ENCODE measurements at places on chromosomes 6 and 20.

DNA sequence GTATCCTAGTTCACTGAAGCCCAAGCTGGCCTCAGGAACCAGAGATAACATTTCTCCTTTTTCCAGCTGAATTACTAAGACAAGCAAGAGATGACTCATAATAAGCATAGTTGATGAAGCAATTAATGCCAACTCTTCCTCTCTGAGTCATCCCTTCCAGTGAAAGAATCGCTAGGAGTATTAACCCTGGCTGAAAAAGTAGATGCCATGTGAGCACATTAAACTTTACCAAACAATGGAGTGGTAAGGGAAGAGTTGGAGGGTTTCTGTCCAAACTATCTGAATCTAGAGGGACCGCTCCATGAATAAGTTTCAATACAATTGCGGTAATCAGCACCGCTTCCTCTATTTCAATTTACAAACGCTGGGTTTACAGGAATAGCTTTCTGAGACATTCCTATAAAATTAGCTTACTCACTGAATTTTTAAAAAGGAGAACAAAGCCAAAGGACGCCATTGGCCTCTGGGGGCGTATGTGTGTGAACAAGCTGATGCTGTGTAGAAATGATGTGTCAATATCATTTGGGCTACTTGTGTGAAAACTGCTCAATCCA is 48.3 kb downstream of the ATXN1 start:
- DNase-seq = peak; percentile 71

GRCh38 chr20:36768768-36769430 is 4.7 kb downstream of the DSN1 start:
- DNase-seq = no peak

DNA sequence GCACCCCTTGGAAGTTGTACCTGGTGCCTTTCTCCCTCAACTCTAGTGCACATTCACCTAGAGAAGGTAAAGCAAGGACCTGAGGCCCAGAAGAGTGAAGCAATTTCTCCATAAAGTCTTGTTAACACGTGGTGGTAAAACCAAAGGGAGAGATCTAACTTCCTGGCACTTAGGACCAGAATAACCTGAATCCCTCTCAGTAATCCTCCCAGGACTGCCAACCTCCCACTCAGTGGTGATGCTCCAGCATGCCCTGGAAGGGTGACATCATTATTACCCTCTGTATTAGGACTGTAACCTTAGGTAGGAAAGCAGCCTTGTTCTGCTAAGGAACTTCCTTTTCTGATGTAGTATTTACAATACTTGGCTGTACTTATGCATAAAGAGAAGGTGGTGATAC is 330.6 kb upstream of the MARCKS start:
- no peak for DNase-seq

- no peak for DNase-seq
Observed at GRCh38 chr6:147023148-147023547, 181.1 kb upstream of the STXBP5 start.

- peak; percentile 25 for DNase-seq
Observed at GRCh38 chr20:58889798-58890517, 37.4 kb downstream of the GNAS start.

DNA sequence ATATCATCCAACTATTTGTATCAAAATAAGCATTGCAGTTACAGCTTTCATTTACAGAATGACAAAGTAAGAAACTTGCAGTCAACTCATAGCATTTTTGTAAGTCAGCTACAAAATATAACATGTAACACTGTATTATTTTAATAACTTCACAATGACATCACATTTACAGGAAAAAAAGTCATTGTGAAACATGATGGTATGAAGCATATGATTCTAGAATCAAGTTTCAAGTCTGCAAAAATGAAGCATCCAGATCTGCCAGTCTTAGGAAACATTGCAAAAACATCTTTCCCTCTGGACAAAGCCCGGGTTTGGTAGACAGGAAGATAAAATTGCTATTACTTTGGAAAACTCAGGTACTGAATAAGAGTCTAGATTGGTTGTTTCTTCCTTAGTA is 263.9 kb upstream of the NT5E start:
- no peak for DNase-seq

DNA sequence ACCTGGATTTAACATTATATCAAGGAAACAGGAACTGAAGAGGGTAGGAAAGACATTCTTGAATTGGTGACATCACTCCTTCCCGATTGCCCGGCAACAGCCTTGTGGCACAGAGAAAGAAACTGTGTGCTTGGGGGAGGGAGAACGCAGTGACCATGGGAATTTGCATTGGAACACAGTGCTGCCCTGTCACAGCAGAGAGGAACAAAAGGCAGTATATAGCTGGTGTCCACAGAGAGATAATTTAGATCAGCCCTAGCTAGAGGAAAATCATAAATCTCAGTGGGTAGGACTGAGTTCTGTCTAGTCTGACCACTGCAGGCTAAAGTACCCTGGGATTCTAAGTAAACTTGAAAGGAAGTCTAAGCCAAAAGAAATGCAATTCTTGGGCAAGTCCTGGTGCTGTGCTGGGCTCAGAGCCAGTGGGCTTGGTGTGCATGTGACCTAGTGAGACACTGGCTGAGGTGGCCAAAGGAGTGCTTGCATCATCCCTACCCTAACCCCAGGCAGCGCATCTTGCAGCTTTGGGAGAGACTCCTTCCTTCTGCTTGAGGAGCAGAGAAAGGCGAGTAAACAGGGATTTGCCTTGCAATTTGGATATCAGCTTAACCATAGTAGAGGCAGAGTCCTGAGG is 697.6 kb downstream of the HACE1 start:
- DNase-seq = no peak

DNA sequence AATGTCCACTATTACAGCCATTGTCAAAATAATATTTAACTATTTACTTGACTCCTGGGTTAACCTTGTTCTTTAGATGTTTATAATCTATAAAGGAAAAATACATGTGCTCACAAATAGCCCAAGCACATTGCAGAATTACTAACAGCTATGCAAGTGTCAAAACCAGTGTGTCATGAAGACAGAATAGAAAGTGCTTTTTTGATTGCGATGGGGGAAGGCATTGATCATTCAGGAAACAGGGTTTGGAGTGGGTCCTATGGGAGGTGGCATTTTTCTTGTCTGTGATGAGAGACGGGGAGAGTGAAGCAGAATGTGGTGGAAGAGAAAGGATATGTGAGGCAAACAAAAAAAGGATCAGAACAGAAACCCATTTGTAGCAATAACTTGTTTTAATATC is 1.0 kb upstream of the AGPAT4 start:
- no peak for DNase-seq

DNA sequence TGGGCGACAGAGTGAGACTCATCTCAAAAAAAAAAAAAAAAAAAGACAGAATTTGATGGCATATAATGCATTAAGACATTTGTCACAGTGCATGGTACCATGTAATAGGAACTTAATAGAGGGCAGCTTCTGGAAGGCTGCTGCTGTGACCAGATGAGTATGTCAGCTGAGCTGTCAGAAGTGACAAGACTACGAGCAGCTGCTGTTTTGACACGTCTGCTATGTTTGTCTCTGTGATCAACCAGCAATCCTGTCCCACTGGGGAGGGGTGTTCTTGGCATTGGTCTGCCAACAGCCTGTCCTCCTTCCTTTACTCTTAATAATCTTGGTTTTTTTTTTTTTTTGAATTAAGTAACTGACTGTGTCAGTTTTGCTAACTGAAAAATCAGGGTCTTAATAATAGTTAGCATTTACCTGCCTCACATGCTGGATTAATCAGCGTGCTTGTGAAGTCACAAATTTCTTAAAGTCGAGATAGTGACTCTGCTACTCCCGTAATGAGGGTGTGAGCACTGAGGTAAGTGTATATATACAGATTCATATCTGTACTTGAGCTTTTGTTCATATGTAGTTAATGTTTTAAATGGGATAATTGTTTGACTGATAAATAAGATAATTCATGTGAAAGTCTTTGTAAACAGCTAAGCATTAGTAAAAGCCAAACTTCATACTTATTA is 152.4 kb downstream of the BMP2 start:
- no peak for DNase-seq

GRCh38 chr6:46014046-46014445 is 1.6 kb downstream of the CLIC5 start:
- DNase-seq = no peak

GRCh38 chr6:3560211-3560610 is 103.4 kb upstream of the SLC22A23 start:
- DNase-seq = no peak

GRCh38 chr6:140203661-140204147 is 829.3 kb upstream of the CITED2 start:
- no peak for DNase-seq

DNA sequence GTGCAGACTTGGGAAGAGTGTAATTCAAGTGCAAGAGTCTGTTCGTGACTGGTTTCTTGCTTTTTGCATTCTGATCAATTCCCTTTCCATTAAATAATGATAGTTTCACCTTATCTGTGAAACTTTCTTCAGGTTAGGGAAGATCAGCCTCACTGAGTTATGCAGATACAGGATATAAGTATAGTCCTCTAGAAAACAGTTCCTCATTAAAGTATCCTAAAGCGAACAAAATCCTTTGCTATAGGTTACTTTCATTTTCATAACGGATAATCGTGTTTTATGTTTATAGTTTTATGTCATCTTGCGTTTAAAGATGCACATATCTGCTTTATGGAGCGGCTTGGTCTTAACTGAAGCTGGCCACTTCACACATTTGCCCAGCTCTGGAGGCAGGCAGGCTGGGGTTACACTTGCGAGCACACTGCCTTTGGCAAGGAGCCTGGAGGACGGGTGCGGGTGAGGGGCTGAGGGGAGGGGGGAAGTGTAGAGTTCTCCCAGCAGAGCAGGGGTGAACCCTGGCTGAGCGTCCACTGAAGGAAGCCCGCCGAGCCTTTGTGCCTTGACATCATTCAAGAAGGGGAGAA is 123.5 kb upstream of the IFNGR1 start:
- no peak for DNase-seq

Data from NAMALWA (cell line).